T1000 (cell line): ENCODE measurements at places on chromosomes 6 and 20.
A peak's percentile ranks its signal among the peaks of the same experiment; 100 is the strongest.

DNA sequence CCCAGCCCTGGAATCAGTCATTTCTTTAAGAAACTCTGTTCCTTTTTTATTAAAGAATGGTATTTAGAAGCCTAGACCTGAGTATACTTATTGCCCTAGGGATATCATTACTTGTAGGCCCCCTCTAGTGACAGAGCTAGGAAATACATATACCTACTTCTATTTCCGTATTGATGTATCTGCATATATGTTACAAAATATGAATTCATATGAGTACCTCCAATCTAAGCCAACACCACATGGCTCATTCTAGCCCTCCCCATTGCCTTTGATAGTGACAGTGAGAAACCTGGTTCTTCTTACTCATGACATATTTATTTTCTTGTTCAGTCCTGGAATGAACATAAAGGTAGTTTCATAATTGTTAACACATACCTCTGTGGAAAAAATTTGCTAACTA is 137.2 kb downstream of the FARS2 start:
- DNase-seq = no peak

DNA sequence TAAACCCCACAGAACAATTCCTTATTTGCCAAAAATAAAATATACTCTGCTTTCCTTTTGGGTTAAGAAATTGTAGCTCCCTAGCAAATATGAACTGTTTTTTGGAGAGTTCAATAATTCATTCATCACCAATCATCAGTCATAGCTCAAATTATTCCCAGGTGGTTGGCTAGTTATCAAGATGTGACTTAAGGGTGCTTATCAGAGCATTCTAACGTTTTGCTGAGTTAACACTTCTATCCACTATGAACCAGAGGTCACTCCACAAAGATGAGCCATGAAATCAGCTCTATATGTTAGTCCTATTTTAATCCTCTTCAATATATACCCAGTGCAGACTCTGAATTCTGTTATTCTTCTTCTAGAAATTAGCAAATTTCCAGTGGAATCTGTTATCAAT is 379.1 kb downstream of the TENT5A start:
- no peak for DNase-seq

DNA sequence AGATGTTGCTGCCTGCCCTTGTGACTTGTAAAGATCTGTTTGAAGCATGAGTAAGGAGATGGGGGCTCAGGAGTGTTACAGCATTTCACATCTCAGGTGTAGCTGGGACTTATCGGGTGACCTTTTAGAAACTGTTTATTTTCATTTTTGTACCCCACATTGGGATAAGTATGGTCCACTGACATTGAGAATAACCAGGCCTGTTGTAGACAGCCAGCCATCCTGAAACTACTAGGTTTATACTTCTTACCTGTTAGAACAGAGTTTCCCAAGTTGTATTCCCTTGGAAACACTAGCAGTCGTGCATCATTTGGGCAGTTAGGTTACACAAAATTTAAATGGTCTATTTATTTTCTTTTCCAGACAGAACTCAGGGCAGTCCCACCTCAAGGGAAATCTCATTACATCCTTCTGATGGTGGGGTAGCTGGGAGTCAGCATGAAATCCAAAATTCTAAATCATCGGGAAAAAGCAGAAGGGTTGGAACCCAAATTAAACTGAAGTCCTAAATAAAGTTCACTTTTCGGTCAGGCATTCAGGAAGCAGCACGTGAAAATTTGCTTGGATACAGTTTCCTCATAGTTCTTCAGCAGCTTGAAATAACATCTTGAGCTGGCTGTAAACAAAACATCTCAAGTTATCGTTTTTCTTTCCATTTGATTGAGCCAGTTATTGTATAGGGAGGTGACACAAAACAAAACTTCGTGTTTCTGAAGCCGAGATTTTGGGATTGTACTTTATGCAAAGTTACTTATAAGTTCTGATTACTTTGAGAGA is 30.5 kb downstream of the FOXO3 start:
- no peak for DNase-seq

- DNase-seq = no peak
These were observed 198.8 kb upstream of the OPRM1 start for GRCh38 chr6:153840039-153840850.

- DNase-seq = no peak
These were observed 415.4 kb upstream of the SPTLC3 start for GRCh38 chr20:12593342-12593873.

GRCh38 chr6:43795421-43795820 is 25.4 kb downstream of the VEGFA start:
- DNase-seq = no peak

- DNase-seq = peak; percentile 18
These were observed 64.1 kb upstream of the DDR1 start for GRCh38 chr6:30820193-30820592.

DNA sequence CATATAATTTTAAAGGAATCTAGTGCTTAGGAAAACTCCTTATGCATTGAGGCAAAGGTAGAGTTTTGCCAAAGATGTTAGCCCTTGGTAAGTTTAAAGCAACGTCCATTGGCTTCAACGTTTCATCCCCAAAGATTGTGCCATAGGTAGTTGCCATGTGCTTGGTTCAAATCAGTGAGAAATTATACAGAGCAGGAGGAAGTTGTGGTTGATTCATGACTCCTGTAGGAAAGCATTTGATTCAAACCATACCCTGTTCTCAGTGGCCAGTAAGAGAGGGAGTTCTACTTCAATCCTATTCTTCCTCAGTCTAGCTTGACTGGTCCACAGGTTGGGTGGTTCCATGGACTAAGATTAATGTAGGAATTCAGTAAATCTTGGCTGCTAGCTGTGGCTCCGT is 535.6 kb downstream of the QKI start:
- no peak for DNase-seq

- no peak for DNase-seq
These were observed 189.0 kb upstream of the SOX4 start for GRCh38 chr6:21404577-21404976.

DNA sequence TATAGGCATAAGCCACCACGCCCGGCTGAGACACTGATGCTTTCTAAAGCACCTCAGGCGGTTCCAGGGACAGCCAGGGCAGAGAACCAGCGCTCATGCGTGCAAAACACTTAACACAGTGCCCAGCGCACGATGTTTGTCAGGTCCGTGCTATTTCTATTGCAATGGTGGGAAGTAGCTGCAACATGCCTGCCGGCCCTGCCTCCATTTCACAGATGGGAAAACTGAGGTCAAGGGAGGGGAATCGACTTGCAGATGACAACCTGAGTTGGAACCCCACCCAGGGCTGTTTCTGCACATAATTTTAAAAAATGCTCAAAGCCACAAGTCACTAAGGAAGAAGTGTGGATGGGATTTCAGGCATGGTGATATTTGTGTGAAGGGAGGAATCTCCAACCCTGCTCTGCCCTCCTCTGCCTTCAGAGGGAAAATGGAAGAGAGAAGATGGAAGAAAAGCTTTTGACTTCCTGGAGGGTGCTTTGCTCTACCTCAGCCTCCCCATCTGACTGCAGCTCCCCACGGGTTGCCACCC is 39.9 kb downstream of the KIAA1755 start:
- no peak for DNase-seq

- DNase-seq = no peak
These were observed 6.4 kb upstream of the SLC12A5 start for GRCh38 chr20:46022411-46023147.

DNA sequence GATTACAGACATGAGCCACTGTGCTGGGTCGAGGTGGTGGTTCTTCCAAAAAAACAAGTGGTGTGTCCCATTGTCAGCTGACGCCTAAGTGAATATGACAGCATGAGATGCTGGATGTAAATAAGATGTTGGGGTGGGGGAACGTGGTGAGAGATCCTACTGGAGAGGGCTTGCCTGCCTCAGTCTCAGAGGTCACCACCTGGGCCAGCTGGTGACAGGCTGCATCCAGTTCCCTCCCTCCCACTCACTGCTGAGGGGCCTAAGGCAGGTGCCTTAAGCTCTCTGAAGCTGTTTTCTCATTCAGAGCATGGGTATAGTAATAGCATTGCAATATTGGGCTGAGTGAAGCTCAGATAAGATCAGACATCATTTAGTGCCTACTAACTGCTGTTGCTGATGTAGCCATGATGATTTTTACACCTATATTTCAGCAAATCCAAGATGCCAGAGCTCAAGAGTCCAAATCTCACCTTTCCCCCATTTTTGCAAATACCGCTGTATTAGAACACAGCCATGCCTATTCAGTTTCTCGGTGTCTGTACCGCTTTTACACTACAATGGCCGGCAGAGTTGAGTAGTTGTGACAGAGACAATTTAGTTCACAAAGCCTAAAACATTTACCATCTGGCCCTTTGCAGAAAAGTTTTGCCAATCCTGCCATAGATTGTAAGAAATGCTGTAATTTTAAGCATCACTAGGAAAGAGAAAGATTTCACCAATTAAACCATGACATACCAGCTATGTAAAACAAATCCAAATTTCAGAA is 171.3 kb downstream of the ANKRD60 start:
- no peak for DNase-seq

GRCh38 chr6:66992660-66993059 is 1285.6 kb upstream of the EYS start:
- no peak for DNase-seq

GRCh38 chr20:54335299-54335698 is 127.4 kb downstream of the PFDN4 start:
- no peak for DNase-seq

- no peak for DNase-seq
These were observed 55.3 kb upstream of the ADTRP start for GRCh38 chr6:11833626-11834592.

- no peak for DNase-seq
These were observed 31.8 kb downstream of the CNKSR3 start for GRCh38 chr6:154478701-154479060.

- no peak for DNase-seq
These were observed 209.0 kb downstream of the TTLL2 start for GRCh38 chr6:167533851-167534250.

- no peak for DNase-seq
These were observed 1459.9 kb downstream of the GRIK2 start for GRCh38 chr6:102853249-102853955.

DNA sequence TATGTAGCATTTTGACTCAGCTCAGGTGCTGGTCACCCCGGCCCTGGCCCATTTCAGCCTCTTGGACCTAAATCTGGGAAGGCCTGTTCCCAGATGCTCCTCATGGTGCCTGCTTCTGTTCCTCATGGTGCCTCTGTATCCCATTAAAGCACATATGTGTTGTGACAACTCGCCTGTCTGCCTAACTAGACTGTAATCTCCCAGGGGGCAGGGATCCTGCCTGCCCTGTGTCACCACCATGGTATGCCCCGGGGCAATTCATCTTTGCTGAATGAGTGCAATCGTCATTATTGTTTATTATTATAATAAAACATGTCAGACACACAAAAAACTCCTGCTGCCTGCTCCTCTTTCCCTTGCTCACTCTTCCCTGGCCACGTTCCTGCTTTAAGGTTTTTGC is 62.0 kb downstream of the ZFP64 start:
- no peak for DNase-seq

DNA sequence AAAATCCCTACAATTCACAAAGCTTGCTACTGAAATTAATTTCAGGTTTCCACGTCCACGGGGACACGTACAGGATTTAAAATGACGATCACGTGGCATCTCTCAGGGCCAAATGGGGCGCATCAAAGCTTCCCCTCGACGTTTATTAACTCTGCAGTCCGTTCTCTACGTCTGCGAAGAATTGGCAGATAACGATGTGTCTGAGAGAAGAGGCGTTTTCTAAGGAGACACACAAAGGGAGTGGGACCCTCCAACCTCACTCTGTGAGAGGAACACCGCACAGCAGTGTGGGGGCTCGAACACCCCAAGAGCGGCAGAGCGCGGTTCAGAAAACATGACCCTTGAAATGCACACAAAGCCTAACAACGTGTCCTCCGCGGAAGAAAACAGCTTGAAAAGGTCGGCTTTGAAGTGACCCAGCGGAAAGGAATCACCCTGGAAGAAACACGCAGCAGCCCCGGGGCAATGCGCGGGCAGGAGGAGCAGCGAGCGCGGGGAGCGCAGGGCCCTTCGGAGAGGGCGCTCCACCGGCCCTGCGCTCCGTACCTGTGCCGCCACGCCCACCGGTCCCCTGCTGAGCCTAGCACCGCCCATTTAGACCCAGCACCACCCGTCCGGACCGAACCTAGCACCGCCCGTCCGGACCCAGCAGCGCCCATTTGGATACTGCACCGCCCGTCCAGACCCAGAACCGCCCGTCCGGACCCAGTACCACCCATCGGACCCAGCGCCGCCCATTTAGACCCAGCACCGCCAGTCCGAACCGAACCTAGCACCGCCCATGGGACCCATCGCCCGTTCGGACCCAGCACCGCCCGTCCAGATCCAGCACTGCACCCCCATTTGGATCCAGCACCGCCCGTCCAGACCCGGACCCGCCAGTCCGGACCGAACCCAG is 1.1 kb upstream of the AFDN start:
- DNase-seq = no peak

GRCh38 chr20:4225745-4226144 is 210.4 kb upstream of the RNF24 start:
- peak; percentile 77 for DNase-seq

GRCh38 chr6:56073761-56074160 is 173.6 kb downstream of the COL21A1 start:
- no peak for DNase-seq

- peak; percentile 13 for DNase-seq
These were observed 313.7 kb upstream of the TBX18 start for GRCh38 chr6:85078058-85078457.

- no peak for DNase-seq
These were observed 218.3 kb upstream of the PRDM1 start for GRCh38 chr6:105867821-105868220.

- DNase-seq = no peak
These were observed 565.0 kb upstream of the ADGRB3 start for GRCh38 chr6:68069921-68070710.

DNA sequence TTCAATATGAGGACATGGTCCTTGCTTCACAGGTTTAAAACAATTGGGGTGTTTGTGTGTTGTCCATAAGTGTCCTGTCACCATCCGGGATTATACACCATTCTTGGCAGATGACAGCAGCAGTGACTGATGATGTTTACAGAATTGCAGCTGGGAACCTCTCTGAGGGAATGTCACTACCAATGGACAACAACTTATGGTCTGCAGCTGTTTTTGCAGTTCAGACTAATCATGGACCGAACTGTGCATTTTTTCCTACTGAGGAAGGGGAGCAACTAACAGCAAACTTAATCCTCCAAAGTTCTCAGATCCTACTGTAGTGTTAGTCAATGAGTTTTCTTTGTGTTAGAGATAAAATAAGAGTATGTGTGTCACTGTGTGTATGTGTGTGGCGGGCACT is 26.0 kb downstream of the FAM229B start:
- no peak for DNase-seq

DNA sequence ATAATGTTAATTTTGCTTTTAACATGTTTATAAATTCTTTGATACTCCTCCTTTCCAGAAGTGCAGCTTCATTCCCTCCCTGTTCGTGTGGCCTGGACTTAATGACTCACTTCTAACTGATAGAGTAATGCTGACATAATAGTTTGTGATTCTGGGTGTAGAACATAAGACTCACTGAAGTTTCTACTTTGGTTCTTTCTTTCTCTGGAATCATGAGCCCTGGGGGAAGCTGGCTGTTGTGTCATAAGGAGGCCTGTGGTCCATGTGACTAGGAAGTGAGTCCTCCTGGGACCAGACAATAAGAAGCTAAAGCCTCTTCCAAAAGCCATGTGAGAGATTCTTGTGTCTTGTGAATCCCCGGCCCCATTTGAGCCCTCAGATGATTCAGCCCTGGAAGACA is 30.5 kb upstream of the HLA-G start:
- no peak for DNase-seq
